ENCODE measurements at places on chromosomes 16 and 17.

GRCh38 chr17:42408061-42408460, 15.0 kb downstream of the CAVIN1 start:
- DNase-seq = no peak

DNA sequence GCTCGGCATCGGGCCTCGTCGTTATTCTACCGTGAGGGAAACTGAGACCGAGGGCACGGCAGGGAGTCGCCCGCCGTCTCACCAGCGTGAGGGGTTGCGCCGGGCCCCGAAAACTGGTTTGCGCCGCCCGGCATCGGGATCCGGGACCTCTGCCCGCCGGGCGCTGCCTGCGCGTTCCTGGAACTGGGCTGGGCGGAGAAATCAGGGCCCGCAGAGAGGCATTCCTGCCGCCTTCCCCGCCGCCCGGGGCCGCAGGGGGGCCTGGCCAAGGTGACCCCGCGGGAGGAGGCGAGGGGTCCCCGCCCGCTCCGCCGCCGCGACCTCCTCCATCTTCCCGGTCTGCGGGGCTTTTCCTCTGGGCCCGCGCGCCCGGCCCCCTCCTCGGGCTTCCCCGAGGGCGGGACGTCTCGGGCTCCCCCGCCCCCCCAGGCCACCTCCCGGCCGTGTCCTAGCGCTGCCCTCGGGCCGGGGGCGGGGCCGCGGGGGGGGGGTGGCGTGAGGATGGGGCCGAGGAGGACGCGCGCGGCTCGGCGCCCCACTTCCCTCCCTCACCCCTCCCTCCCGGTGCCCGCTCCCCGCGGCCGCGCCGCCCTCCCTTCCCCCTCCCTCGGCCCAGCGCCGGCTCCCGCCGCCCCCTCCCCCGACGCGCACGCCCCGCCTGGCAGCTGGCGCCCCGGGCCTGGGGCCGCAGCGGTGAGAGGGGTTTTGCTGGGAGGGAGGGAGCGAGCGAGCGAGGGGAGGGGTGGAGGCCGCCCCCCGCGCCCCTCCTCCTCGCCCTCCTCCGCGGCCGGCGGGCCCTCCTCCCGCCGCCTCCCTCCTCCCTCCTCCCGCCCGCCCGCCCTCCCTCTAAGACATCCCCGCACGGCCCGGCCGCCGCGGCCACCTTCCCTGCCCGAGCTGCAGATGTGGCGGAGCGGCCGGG, at the start of gene GLIS2:
TSS of gene GLIS2 (plus strand) at position 882 of the 922 bp plus-strand sequence. CDS start 16,214 bp downstream, outside the sequence.
- no peak for DNase-seq

GRCh38 chr17:17305281-17305801, 2.2 kb downstream of the NT5M start:
- DNase-seq = no peak

GRCh38 chr17:50452630-50453300, 15.9 kb downstream of the CHAD start:
- DNase-seq = no peak
